Pancreas (tissue), 10 donors: ENCODE measurements at places on chromosomes 3 and 15.
A peak's percentile ranks its signal among the peaks of the same experiment; 100 is the strongest.

GRCh38 chr3:70856414-70857162 is 544.1 kb upstream of the MDFIC2 start:
- DNase-seq = no peak

GRCh38 chr3:15750143-15750542 is 47.6 kb downstream of the ANKRD28 start:
- no peak for DNase-seq

DNA sequence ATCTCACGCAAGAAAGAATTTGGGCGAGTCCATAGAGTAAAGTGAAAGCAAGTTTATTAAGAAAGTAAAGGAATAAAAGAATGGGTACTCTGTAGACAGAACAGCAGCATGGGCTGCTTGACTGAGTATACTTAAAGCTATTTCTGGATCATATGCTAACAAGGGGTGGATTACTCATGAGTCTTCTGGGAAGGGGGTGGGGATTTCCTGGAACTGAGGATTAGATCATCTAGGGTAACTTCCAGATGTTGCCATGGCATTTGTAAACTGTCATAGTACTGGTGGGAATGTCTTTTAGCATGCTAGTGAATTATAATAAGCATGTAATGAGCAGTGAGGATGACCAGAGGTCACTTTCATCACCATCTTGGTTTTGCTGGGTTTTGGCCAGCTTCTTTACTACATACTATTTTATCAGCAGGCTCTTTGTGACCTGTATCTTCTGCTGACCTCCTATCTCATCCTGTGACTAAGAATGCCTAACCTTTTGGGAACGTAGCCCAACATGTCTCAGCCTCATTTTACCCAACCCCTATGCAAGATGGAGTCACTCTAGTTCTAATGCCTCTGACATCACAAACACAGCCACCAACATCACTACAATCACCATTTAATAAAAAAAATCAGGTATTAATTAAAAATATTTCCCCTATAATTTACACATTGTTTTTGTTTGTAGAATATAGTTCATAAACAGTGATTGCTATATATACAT is 890.7 kb upstream of the EPHA6 start:
- peak; percentile 60 for DNase-seq

DNA sequence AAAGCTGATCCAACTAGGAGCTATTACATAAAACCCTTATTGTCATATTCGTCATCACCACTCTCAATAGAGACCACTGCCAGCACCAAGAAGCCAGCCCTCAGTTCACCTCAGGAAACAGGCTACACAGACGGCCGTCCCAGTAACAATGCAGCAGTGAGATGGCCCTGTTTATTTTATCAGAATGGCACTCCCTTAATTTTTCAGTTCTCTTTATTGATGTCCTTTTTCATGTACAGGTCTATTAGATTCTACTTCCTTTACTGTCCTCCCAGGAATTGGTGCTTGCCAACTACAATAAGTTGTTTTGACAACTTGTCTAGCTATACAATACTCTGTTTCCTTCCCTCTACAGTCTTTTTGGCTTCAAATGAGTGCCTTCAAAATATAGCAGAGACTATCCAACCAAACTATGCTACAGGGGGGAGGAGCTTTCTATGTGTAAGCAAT is 272.5 kb downstream of the ZBTB20 start:
- no peak for DNase-seq

DNA sequence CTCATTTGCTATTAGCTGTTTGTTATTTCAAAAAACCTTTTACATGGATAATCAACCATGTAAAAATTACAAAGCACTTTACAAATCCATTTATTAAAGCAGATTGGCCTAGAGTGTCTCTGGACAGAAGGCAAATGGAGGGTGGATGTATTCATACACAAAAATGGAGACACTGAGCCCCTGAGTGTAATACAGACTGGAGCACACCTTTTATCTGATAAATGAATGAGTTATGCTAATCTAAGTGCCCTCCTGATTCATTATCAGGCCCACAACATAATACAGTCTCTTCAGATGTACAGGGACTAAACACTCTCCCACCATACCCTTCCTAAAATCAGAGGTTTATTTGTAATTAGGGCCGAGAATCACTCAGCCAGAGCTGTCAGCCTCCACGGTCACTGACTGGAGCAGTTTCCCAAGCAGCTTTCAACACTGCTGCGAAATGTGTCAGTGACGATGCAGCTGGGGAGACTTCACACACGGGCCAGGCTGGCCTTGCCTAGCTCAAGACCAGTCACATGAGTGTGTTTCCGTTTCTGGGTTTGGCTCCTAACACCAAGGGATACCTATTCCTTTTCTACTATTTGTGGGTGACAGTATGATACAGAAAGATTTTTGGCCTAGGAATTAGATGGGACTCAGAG is 271.8 kb downstream of the ZIC1 start:
- DNase-seq = no peak

DNA sequence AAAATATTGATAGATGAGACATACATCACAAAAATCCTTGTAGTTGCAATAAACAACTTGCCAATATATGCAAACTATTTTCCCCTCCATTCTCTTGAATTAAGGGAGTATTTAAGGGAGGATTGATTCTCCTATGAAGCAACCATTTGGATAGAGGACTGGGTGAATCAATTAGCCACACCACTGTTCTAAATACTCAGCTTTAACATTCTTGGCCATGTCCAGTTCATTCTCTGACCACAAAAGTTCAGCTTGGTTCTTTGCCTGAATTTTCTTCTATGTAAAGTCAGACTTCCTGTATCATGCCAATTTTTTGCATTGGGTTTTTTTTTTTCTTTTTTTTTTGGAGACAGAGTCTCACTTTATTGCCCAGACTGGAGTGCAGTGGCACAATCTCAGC is 15.8 kb upstream of the SEC11A start:
- no peak for DNase-seq

- DNase-seq = no peak
These were observed 18.7 kb downstream of the SIAH2 start for GRCh38 chr3:150744041-150744918.

- no peak for DNase-seq
These were observed 478.0 kb downstream of the GABRG3 start for GRCh38 chr15:27448986-27449385.

DNA sequence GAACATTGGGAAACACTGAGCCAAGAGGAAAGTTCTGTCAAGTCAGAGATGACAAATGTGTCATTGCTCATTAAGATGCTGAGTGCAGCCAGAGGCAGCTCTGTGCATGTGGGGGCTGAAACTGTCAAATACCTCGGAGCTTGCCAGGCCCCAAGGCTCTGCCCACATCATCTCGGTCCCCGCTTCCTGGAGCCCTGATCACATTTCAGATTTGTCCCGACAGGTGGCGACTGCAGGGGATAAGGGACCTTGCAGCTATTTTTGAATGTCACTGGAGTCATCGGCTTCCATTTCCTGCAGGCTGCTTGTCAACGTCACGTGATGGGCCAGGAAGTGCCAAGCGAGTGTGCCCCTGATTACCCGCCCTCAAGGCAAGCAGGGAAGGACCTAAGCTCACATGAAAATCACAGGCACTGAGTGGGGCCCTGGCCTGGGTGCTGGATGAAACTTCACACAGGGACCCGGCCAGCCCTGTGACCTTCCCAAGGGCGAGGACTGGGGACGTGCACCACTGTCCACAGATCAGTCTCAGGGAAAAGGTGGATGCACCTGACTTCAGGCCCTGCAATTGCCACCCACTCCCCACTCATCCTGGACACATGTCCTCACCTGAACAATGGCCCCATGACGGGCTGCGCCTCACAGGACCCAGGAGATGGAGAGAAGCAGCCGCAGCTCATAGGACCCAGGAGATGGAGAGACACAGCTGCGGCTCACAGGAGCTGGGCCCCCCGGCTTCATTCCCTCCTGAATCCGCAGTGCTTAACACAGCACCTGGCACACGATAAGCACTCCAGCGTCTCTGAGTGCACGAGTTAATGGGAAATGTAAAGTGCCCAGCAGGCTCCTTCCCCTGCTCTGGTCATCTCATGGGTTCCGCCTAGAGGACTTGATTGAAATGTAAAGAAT is 73.4 kb downstream of the NUP210 start:
- peak; percentile 45 for DNase-seq

GRCh38 chr3:43330981-43331380 is 44.6 kb downstream of the SNRK start:
- DNase-seq = no peak

- no peak for DNase-seq
These were observed 1090.9 kb downstream of the TBL1XR1 start for GRCh38 chr3:176106380-176106779.

DNA sequence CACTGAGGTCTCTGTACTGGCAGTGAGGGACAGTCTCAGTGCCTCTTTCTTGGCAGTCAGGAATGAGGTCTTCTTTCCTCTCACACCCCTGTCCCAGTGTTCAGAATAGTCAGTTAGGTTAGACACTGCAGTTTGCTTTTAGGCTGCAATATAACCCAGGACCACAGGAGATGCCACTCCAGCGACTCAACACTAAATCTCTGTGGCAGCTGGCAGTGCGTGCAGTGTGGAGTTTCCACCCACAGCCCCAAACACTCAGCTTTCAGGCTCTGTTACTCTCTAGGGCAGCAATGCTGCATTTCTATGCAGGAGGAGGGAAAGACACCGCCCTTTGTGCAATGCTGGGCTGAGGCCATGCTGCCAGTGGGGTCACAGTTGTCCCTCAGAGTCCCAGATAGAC is 150.2 kb upstream of the SUCLG2 start:
- DNase-seq = no peak

DNA sequence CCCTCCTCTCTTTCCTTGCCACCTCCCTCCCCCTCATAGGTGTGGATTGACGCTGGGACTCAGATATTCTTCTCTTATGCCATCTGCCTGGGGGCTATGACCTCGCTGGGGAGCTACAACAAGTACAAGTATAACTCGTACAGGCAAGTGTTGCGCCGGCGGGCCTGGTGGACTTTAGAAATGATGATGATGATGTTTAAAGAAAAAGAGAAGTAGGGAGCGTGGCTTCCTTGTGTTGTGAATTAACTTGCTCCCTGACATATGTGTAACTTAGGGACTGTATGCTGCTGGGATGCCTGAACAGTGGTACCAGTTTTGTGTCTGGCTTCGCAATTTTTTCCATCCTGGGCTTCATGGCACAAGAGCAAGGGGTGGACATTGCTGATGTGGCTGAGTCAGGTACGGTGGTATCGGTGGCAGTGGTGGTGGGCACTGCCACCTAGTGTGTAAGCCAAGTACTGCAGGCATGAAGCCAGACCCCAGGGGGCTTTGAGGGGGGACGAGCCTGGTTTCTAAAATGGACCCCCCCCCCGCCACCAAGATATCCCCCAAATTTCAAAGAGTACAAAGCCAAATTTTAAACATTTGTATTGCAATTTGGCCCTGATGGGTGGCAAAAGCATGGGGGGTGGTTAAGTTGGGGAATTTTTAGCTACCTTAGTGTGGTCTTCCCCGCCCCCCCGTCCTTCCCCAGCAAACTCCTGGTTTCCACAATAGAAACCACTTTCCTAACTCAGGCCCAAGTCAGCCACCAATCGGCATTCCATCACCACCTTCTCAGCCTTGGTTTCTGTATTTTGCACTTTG is 65.6 kb downstream of the SLC6A6 start:
- DNase-seq = peak; percentile 48
